GM12878 (cell line): ENCODE measurements at places on chromosomes 4 and X.

DNA sequence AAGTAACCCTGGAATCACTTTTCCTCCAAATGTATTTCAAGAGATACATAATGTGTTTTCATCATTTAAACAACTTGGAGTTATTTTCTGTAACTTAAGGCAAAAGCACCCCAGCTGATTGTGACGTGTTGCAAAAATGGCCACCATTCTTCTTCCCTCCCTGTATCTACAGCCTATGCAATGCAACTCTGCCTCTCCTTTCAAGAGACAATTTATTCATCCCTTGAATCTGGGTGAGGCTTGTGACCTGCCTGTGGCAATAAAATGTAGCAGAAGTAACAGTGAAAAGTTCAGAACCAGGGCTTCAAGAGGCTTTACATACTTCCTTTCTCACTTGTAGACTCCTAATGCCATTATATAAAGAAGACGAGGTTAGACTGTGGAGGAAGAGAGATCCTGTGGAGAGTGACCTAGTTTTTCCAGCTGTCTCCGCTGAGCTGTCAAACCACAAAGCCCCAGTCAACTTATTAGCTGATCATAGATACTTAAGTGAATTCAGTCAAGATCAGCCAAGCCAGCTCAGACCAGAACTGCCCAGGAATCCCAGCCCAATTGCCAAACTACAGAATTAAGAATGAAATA, 81.0 kb upstream of the KLF3 start:
- DNase-seq = no peak

DNA sequence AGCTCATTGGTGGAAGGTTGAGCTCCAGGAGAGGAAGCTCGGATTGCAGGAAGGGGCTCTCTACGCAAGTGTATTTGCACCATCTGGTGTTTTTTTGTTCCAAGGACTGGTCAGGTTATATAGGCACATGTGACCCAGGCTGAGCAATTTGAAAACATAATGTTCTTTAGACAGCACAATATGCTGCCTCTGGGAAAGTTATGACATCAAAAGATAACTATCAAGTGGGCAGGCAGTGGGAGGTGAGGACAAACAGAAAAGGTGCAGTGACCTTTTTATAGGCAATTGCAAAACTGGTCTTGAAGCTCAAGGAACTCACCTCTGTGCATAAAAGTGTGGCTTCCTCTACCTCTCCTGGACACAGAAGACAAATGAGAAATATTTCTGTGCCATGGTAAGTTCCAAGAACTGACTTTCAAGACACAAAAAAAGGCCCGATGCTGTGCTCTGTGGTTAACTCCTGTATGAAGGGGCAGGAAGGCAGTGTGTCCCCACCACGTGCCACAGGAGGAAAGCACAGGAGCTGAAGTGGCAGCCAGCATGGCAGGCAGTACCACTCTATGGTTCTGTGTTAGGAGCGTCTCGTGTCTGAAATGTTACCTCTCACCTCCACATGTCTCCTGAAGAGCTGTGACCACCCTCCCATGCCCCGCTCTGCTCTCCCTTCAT, 128.6 kb downstream of the SHROOM3 start:
- no peak for DNase-seq

DNA sequence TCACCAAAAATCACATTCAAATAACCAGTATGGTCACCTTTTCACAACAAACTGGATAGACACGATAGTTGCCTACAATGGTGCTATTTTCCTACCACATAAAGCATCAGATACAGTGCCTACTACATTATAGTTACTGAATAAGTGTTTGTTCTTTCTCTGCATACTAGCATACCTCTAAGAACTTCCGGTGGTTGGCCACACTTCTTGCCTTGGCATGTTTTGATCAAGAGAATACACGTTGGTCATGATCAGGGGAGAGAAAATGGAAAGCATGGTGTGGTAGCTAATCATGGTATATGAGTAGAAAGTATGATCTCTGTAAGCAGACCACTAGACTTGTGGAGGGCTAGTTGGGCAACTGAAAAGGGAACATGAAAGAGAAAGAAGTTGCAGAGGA, 322.8 kb upstream of the DIAPH2 start:
- DNase-seq = no peak

- DNase-seq = no peak
These were observed 7.9 kb downstream of the TRIM2 start for GRCh38 chr4:153211986-153212728.

- no peak for DNase-seq
These were observed 1910.0 kb upstream of the TENM3 start for GRCh38 chr4:180333162-180333561.

DNA sequence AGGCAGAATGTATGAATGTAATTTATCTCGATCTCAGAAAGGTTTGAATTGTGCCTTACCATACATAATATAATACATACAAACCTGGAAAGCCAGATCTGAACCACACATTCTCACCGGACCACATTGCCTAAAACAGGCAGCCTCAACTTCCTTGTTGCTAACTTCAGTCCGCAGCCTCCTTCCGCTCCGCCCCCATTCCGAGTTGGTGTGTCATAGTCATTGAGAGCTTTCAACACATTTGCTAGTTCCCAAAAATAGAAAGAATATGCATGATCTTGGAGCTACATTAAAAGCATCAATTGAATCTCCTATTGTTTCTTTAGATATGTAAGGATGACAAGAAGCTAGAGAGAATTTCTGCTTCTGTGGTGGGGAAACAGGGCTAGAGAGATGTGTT, 127.2 kb downstream of the ARHGEF9 start:
- DNase-seq = no peak

DNA sequence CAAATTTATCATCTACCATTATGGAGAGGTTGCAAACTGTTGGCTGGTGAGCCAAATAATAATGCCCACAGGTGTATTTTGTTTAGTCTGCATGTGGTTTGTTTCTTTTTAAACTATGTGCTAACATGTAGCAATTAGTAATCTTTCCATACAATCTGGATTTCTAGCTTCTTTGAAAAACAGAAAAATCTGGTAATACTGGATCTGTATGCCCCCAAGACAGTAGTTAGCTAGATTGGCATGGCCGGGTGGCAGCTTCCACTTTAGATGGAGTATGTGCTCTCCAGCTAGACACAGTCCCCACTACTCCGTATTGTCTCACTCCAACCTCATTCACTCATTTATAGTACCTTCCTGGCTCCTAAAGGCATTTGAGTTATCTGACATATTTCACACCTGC, 91.3 kb downstream of the NHSL2 start:
- no peak for DNase-seq

DNA sequence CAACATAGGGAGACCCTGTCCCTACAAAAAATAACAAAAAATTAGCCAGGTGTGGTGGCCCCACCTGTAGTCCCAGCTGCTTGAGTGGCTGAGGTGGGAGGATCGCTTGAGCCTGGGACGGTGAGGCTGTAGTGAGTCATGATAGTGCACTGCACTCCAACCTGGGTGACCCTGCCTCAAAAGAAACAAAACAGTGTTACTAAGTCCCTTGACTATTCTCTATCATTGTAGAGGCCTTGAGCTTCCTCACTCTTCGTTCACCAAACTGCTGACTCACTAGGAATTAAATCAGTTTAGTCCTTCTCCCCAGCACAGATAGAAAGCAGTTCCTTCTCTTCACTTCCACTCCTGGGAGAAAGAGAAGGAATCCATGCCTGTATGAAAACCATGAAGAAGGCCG, 14.5 kb downstream of the CDS1 start:
- DNase-seq = no peak

- no peak for DNase-seq
These were observed 24.9 kb downstream of the CXCL8 start for GRCh38 chr4:73765296-73765695.

DNA sequence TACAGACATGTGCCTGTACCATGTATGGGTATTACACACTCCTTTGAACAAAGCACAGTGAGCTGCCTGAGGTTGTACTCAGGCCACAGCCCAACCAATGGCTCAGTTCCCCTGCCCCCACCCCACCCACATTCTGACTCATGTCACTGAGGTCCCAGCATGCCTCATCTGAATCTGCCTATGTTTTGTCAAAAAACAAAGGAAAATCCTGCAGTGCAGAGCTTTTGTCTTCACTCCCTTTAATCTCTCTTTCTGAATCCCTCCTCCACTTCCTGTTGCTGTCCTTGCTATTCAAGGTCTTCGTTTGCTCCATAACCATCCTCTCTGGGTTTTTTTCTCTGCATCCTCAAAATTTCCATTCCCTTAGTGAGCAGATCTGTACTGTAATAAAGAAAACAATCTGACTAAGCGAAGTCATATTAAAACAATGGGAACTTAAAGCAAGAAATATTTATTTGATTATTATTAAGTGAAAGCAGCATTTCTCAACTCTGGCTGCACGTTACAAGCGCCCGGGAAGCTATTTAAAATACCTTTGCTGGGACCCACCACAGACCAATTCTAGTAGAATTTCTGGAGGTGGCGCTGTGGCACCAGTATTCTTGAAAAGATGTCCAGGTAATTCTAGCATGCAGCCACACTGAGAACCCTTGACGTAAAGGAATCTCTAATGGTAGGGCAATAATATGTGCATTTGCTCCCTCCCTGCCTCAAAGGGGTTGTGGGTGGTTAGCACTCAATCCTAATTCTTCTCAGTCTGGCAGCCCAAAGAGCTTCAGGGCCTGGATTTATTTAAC, 8.7 kb downstream of the GUCY2F start:
- DNase-seq = no peak

- no peak for DNase-seq
These were observed 1336.5 kb downstream of the PCDH19 start for GRCh38 chrX:99073551-99073950.

DNA sequence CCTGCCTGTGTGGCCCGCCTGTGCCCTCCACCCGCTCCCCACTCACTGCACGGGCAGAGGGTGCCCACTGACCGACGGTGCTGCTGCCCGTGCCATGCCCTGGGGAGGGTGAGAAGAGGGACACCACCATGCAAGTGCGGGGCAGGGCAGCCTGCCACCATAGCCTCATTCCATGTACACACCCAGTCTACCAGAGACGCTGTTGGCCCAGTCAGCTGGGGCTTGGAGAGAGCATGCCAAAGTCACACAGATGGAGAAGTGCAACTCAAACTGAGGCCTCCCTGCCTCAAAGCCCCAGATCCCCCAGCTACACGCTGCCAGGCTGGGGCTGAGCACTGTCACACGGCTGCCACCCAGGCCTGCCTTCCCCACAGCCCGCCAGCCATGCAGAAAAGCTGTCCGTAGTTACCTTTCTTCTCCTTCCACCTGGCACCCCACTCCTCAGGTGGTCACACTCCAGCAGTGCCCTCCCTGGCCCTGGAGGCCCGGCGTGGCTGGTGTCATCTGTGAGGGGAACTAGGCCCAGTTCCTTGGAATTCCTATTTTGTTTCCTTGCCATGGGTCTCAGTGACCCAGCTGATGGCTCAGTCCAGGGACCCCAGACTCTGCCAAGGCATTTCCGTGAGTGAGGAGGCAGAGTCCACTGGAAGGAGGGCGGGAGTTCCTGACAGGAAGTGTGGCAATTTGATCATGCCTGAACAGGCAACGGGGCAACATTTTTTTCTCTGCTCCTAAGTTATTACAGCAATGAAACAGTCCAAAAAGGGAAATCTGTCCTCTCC, at the start of gene SLC2A9:
Gene SLC2A9, minus strand, starts transcription at position 627 of the 782 bp plus-strand sequence. Its CDS starts 68 bp downstream, at position 559.
- no peak for DNase-seq

GRCh38 chr4:85448906-85449890, 25.8 kb upstream of the ARHGAP24 start:
- no peak for DNase-seq

DNA sequence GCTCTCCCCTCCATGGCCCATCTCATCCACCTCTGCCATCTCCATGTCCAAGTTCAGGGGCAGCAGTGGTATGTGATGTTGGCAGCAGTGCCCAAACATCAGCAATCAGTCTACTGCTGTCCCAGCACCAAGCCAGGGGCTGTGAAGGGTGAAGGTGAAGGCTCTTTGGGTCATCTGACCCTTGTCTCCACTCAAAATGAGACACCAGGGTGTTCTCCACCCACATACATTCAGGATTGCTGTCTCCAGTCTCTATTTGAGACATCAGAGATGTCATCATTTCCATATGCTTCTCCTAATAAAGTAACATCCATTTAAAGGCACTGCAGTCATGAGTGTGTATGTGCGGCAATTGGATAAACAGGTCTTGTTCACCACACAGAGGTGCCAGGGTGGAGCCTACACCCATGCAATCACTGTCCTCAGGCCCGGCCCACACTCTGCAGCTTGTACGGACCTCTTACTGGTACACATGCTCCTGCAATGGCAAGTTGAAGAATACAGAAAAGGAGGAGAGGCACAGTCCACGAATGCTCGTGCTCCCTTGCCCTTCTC, 22.2 kb downstream of the MAML3 start:
- no peak for DNase-seq
